ENCODE measurements at places on chromosomes 12 and 14.

DNA sequence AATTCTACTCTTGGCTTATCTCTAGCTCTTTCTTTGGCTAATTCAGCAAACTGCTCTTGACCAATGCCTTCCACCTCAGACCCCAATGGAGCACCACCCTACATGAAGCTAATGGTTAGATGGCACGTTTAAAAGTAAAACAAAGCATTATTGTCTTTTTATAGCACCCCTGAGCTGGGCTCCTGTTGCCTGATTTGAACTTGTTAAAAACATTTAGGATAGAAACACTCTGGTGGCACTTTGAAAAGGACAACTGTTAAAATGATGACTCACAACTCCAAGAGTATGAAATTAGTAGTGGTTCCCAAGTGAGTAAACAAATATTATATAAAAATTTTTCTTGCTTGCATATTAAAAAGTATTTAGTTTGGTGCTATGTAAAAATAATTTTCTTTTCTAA lies 299.6 kb upstream of the DCN start:
- DNase-seq = no peak

DNA sequence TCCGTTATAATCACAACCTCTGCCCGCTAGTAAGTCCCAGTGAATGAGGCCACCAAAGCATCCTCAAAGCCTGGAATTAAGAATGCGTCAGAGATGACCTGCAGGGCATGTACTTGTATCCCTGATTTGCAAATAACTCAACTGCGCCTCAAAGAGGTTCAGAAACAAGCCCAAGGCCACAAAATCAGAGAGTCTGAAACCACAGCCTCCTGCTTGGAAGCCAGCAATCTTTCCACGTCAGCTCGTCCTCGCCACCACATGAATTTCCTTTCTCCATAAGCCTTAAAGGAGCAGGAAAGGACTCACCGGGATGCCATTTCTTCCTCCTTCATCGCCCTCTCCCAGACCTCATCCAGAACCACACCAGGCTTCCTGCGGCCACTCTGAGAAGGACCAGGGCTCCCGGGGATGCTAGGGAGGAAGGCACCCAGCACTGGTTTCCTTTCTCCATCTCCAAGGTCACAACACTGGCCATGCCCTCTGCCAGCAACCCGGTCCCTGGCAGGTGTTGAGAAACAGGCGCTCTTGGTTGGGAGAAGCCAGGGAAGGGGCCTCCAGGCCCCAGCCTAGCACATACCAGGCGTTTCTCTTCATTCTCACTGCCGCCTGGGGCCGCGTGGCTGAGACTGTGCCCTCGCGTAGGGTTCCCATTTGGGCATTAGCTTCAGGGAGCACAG lies 191.2 kb upstream of the DIO3 start:
- DNase-seq = no peak

GRCh38 chr12:80364056-80364455 lies 80.0 kb upstream of the PTPRQ start:
- DNase-seq = no peak

GRCh38 chr14:88299865-88300530 lies 23.1 kb downstream of the KCNK10 start:
- no peak for DNase-seq

DNA sequence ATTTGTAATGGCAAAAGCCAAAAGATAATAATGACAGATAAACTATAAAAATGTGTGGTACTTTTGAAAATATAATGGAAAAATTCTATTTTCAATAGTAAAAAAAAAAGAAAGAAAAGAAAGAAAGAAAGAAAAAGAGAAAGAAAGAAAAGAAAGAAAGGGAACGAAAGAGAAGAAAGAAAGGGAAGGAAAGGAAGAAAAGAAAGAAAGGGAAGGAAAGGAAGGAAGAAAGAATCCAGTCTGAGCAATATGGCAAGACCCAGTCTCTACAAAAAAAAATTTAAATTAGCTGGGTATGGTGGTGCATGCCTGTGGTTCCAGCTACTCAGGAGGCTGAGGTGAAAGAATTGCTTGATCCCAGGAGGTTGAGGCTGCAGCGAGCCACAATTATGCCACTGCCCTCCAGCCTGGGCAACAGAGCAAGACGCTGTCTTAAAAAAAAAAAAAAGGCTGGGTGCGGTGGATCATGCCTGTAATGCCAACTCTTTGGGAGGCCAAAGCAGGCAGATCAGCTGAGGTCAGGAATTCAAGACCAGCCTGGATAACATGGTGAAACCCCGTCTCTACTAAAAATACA lies 38.4 kb downstream of the EAPP start:
- no peak for DNase-seq

- DNase-seq = no peak
These were observed 67.7 kb downstream of the RBM19 start for GRCh38 chr12:113898466-113898865.

- DNase-seq = no peak
These were observed 79.3 kb downstream of the SSPN start for GRCh38 chr12:26274441-26275312.

DNA sequence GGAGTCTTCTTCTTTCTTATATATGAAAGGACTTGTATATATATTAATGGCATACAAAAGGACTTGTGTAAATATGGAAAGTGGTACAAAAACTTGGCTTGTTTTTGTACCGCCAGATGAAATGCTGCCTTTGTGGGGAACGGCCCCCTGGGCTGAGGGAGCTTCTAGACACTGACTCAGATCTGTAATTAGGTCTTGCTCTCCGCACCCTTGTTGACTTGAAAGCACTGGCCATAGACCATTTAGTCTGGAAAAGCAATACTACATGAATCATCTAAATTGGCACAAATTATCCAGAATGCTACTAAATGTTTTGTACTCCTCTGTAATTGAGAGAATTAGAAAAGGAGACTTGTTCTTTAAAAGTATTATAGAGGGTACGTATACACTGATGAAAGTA lies 399.9 kb upstream of the RGS6 start:
- DNase-seq = no peak

DNA sequence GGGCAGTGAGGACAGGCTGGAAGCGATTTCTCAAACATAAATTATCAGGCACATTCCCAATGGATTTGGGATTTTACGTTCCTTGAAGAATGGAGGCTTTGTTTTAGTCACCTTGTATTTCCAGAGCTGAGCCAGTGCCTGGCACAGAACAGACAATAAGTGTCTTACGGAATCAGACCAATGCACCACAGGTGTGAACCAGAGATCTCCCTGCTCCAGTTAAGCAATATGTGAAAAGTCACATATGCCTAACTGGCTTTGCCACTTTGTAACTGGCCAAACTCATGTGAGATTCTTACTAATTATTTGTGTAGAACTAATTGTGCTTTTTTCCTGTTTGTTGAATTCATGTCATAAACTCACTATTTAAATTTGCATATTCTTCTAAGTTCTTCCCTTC lies 130.4 kb downstream of the KCNH5 start:
- DNase-seq = no peak

GRCh38 chr12:124655048-124655697 lies 87.8 kb upstream of the NCOR2 start:
- no peak for DNase-seq

- DNase-seq = no peak
These were observed 190.8 kb downstream of the TTC7B start for GRCh38 chr14:90625445-90625844.

DNA sequence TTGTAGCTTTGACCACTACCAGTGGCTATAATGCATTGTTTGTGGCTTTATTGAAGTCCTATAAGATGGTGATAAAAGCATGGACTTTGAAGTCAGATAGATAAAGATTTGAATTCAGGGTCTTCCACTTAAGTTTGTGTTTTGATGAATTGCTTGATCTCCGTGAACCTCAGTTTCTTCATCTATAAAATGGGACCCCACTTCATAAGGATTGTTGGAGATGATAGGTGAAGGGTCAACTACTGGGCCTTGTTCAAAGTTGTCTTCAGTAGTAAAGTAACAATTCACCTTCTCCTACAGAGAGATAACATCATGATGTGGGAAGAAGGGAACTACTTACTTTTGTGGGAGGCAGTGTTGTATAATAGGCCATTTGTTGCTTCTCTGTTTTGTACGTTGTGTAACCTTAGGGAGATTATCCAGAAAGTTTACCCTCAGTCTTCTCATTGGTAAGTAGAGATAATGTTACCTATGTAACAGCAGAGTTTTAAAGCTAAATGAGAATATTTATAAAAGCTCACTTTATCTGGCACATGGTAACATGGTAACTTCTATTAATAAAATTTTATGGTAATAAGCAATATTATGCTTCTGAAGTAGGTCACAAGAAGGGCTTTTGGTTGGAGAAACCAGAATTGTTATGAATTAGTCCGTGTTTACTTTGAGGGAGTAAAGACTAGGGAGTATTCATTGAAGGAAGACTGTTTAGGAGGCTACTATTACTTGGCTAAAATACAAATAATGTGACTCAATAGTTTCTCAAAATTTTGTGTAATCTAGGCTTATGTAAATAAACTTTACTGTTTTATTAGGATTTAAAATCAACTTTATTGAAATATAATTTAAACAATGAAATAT lies 15.1 kb downstream of the ADIPOR2 start:
- no peak for DNase-seq

DNA sequence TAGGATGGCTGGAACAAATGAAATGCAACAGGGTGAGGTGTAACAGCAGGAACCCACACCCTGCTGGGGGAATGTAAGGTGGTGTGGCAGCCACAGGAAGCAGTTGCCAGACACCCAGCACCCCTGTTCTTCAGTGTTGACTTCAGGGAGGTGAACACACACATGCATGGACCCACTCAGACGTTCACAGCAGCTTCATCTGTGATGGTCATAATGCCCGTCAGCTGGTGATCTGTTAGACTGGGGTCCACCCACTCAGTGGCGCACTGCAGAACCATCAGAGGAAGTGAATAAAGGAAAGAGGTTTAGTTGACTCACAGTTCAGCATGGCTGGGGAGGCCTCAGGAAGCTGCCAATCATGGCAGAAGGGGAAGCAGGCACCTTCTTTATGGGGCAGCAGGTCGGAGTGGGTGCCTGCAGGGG lies 22.7 kb upstream of the TEX22 start:
- no peak for DNase-seq

- no peak for DNase-seq
These were observed 1156.8 kb downstream of the SLC16A7 start for GRCh38 chr12:60752589-60752988.
